ENCODE measurements at places on chromosomes 13 and 19. TPM values are rescaled to one million over a fixed set of nuclear protein-coding genes. Genes with fewer than 3 reads are reported as not detected.

KCNC3 gene
- total RNA-seq, result 2.0 TPM

DNA sequence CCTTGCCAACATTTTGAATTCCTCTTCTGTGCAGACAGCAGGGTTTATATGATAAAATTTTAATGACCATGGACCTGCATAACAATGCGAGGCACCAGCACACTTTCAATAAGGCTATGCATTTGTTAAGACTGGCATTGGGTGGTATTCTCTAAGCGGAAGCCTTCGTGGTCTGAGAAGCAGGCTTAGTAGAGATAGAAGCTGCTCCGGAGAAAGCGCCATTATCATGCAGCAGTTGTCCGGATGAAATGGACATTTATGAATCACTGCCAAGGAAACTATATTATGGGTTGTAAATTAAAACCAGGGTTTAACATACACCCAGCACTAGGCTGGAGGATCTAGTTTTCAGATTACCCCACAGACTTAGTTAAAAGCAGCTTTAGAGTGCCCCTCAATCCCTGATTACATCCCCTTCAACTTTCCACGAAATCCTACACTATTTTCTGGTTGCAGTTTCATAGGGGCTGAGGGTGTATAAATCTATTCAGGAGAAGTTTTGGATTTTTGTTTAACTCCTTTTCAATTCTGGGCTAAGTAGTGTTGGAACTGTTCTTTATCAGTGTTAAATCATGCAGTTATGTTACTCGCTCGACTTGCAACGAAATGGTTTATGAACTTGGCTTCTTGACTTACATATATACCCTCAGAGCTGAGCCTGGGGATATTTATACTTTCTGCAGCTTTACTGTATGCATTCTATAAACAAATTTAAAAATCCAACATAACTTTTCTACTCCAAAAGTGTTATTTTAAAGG, 193.3 kb downstream of the PCDH9 start:
- no peak for DNase-seq

DNA sequence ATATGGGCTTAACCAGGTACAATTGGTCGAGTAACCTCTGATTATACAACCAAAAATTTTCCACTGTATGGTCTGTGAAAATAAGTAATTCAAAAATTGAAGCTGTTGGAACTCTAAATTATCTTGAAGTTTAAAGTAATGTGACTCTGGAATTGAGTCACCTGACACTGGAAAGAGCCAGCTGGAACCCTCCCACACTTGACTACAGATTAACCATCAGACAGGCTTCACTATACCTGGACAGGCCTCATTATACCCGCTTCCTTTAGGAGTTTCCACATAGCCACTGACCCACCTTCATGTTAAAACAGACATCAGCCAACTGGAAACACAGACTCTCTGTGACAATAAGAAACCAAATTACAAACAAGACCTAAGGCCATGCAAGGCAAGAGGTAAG, 1.3 kb downstream of the ZNF433 start:
- DNase-seq, result no peak

DNA sequence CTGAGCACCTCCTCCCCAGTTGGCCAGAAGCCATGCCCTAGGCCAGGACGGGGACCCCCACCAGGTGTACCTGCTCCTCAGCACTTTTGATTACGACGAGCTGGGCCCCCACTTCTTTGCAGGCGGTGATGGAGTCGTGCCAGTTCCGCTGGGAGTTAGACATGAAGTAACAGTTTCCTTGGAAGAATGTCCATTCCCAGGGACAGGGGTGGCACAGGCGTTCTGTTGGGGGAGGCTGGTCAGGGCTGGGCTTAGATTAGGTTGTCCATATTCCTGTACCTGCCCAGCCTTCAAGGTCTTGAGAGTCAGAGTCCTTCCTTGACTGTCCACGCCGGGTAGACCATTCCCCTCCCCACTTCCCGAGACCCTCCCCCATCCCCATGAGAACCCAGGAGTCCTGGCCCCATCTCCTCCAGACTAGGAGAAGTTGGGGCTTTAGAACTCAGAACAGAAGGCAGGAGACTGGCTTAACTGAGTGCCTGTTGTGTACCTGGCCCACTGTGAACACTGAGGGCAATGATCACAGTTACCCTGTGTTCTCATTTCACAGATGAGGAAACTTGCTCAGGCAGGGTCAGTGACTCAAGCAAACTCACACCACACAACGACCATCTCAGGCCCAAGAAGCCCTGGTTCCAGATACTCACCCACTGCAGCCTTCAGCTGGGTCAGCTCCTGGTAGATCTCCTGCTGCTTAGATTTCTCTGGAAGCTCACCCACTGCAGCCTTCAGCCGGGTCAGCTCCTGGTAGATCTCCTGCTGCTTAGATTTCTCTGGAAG, 2.3 kb downstream of the CD209 start:
- DNase-seq, result no peak
